ENCODE measurements at places on chromosomes 6 and 20.
A peak's percentile ranks its signal among the peaks of the same experiment; 100 is the strongest.

GRCh38 chr6:43773050-43773979 lies 3.3 kb downstream of the VEGFA start:
- peak; percentile 29 for DNase-seq

- no peak for DNase-seq
Observed at GRCh38 chr6:24659561-24659960, 7.1 kb downstream of the TDP2 start.

- DNase-seq: no peak
Observed at GRCh38 chr6:42306439-42307140, 88.9 kb upstream of the MRPS10 start.

GRCh38 chr20:63622096-63622495 lies 4.8 kb downstream of the GMEB2 start:
- DNase-seq: no peak

GRCh38 chr6:36196113-36196879 lies at the start of gene BRPF3:
TSS of gene BRPF3 (plus strand) at chr6:36196744. CDS start at chr6:36200323, 3,579 bp downstream.
- DNase-seq: peak; percentile 73

DNA sequence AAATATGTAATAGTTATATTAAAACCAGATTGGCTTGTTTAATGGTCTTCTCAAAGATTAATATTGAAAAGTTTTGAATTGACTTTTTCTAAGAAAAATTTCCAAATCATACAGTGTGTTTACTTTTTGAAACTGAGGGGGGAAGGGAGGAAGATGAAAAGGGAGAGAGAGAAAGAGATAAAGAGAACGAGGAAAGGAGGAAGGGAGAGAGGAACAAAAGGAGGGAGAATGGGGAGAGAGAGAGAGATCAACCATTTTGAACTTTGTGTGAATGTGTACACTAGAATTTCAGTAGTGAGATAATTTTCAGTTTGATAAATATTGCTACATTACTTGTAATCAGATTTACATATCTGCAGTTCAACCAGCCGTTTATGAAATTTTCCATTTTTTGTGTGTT lies 124.5 kb downstream of the EPHA7 start:
- no peak for DNase-seq

DNA sequence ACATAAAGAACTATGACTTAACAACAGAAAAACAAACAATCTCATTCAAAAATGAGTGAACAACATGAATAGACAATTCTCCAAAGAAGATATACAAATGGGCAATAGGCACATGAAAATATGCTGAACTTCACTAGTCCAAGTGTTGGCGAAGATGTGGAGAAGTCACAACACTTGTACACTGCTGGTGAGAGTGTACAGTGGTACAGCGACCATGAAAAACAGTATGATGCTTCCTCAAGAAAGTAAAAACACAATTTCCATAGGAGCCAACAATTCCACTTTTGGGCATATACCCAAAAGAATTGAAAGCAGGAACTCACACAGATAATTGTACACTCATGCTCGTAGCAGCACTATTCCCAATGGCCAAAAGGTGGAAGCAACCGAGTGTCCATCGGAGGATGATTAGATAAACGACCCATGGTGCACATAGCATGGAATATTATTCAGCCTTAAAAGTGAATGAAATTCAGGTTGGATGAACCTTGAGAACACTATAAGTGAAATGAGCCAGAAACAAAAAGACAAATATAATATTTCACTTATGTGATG lies 6.6 kb downstream of the HLA-F start:
- no peak for DNase-seq

- DNase-seq: no peak
Observed at GRCh38 chr6:42805297-42805861, 23.5 kb downstream of the BICRAL start.

DNA sequence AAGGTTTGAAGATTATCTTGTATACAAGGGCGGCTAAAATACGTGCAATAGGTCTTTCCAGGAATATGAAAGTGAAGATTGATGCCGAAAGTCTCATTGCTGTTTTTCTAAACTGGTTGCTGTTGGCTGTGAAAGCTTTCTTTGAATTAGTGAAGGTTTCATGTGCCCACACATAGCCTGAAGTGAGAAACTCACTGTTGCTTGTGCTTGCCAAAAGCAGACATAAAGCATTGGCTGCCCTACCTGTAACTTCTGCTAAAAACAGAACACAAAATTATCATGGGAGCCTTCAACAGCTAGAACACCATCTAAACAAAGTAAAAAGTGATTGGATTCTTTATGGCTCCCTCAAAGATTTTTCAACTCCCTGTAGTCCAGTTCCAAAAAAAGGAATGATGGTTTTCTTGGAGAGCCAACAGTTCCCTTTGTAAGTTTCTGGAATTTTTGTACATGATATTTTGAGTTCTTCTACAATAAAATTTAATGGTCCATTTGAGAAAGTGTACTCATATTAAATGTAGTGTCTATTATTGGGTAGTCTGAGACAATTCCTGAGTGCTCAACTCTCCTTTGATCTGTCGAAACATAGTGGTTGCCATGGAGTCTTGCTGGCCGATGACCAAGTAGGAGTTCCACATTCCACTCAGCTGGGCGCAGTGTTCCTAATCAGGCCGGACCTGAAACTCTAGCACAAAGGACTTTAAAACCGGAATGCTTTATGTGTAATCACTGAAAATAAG lies 68.5 kb downstream of the PLEKHG1 start:
- DNase-seq: peak; percentile 91

DNA sequence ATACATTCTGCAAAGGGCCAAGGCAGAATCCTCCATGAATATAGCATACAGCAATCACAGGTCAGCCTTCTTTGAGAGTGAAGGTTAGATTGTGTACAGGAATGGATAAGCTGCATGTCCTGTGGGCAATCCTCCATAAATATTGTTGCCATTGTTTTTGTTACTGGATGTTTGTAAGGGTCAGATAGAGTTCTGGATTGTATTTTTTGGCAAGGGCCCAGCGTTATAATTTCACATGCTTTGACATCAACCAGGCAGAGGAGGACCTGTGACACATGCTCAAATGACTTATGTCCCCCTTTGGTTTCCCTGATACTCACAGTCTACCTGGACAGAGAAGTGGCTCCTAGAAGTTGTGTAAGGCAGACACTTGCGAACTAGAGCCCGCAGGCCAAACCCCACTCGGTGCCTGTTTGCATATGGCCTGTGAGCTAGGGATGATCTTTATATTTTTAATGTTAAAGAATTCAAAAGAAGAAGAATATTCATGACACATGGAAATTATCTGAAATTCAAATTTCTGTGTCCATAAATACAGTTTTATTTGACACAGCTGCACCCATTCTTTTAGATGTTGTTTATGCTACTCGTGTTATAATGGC lies 5.4 kb downstream of the LY86 start:
- no peak for DNase-seq

DNA sequence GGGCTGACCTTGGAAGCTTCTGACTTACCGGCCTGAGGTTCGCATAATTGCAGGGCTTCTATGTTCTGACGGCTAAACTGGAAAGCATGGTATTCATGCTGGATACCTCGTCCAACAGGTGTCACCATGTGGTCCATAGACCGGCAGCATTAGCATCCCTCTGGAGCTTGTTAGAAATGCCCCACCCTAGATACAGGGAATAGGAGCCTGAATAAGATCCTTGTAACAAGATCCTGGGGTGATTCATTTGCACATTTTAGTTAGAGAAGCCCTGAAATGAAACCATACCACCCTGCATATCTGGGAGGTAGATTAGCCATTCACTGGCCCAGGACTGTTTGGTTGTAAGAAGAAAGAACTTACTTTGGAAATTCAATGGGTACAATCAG lies 77.7 kb downstream of the TMEM170B start:
- no peak for DNase-seq

- no peak for DNase-seq
Observed at GRCh38 chr6:11760015-11760473, 18.6 kb downstream of the ADTRP start.

DNA sequence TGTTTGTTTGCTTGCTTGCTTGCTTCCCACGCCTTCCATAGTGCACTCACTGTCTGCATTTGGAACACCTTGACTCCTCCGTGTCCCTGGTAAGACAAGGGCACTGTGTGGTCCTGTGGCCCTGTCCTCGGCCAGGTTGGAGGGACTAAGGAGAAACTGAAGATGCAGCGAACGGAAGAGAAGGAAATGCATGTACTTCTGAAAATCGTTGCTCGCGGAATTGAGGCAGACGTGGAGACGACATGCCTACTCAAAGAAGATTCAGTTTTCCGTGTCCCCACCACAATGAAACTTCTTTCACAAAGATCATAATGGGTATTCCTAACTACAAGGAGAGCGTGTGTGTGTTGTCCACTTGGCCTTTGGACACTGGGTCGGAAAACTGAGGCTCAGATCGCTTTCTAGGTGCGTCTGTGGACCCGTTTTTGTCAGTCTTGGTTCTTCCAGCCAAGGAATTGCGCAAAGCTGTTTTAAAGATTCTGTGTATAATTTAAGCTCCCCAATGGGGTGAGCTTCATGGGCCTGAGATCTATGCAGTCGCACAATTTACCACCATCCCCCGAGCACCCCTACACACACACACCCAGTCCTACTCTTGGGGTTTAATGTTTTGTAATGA lies 120.4 kb upstream of the ZNF184 start:
- DNase-seq: no peak

GRCh38 chr20:44990425-44990824 lies 24.1 kb downstream of the STK4 start:
- DNase-seq: no peak

- no peak for DNase-seq
Observed at GRCh38 chr6:119312875-119313338, 36.7 kb downstream of the MAN1A1 start.

DNA sequence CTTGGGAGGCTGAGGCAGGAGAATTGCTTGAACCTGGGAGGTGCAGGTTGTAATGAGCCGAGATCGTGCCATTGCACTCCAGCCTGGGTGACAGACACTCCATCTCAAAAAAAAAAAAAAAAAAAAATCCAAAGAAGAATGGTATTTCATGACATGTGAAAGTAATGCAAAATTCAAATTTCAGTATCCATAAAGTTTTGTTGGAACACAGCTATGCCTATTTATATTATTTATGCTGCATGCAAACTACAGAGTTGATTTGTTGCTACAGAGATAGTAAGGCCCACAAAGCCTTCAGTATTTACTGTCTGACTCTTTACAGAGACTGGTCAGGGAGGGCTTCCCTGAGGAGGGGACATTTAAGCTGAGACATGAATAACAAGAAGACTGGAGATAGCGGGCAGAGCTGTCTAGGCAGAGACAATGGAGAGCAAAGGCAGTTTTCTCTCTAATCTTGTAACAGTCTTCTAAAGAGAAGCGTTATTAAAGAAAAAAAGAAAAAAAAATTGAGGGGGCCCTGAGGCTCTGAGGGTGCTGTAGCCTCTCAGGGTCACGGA lies 2.7 kb upstream of the SLC9A8 start:
- DNase-seq: no peak

All from DMS79 treated with DMSO at 0.1 percent for 48 hours (cell line).